ENCODE measurements at places on chromosomes 6 and 20. TPM values are rescaled to one million over a fixed set of nuclear protein-coding genes. Genes with fewer than 3 reads are reported as not detected.
A peak's percentile ranks its signal among the peaks of the same experiment; 100 is the strongest.

GGTLC1 gene
- polyA plus RNA-seq, result not detected

SNPH gene
- polyA plus RNA-seq, result not detected

- DNase-seq, result no peak
Observed at GRCh38 chr20:40651151-40651550, 37.9 kb downstream of the MAFB start.

SEMG1 gene
- not detected for polyA plus RNA-seq

DNA sequence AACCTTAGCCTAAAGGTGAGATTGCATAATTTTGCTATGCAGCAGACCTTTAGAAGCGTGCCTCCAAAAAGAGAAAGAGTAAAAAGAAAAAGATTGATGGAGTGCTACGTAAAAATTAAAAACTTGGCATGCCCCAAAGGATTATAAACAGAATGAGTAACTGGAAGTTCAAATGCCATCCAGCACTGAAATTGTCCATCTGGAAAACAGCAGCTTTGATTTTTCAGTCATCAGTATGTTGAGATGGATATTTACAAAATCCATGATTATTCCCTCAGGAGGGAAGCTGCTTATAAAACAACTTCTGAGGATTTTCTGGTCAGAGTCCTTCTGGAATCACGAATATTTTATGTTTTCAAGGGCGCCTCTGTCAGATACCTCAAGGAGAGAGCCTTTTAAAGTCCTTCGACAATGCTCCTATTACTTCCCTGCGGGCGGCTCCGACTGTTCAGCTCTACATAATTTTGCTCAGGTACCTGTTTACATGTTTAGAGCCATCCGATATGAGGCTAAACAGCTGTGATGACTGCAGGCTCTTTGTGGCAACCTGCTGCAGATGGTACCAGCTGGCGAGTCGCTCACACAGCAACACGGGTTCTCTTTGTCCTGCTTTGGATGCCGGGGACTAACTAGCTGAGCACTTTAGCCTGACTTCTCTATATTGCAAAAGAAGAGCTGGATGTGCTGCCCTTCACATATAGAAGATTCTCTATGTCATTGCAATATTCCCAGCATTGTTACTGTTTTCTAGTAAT, 83.3 kb downstream of the RCAN2 start:
- DNase-seq, result no peak

GRCh38 chr6:26358511-26358981, 6.5 kb upstream of the BTN3A2 start:
- DNase-seq, result no peak

TREM2 gene
- 1.1 TPM for polyA plus RNA-seq

DNA sequence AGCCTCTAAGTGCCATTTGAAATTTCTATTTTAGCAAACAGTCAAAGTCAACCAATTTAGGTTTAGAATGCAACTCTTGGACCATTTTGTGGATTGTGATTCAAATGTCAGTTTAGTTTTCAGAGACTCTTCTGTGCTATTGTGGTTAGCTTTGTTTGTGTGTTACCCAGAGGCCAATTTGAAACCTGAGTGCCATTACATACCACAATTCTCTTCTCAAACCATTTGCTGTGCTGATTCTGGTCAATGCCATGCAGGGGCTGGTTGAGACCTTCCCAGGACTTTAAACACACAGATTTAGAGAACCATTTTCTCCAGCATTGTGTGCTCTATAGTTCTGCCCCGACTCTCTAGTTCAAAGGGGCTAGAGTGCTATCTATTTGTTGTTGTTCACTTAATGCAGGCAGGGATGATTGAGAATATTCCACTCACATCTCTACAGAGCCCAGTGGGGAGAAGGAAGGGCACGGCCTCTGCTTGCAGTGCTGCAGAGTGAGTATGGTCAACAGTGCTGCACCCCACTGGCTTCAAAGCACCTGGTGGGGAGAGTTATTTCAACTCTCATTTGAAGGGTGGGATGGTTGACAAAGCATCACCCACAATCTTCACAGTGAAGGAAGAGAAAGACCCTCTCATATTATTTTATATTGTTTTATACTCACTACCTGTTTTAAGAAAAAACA, 738.2 kb downstream of the COL12A1 start:
- DNase-seq, result no peak

- DNase-seq, result no peak
Observed at GRCh38 chr6:168061269-168062210, 17.5 kb downstream of the FRMD1 start.

GRCh38 chr6:106244931-106245330, 80.6 kb downstream of the ATG5 start:
- DNase-seq, result no peak

GRCh38 chr6:72950114-72950860, 275.0 kb downstream of the KHDC1L start:
- DNase-seq, result no peak

DNA sequence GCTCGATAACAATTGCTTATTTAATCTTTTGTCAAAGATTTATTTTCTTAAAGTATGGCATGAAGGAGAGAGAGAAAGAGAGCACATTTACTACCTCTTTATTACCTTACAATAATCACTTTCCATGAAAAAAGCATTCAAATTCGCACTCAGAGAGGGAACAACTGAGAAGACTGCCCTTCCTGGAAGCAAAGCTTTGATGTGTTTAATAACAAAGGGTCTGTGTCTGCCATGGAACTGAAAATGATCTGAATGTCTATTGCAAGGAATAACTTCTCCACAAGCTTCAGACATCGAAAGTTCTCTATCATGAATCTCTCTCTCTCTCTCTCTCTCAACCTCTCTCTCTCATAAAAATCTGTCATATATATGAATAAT, 308.9 kb downstream of the HDGFL1 start:
- no peak for DNase-seq

GINS1 gene
- 0.06 TPM for polyA plus RNA-seq

DNA sequence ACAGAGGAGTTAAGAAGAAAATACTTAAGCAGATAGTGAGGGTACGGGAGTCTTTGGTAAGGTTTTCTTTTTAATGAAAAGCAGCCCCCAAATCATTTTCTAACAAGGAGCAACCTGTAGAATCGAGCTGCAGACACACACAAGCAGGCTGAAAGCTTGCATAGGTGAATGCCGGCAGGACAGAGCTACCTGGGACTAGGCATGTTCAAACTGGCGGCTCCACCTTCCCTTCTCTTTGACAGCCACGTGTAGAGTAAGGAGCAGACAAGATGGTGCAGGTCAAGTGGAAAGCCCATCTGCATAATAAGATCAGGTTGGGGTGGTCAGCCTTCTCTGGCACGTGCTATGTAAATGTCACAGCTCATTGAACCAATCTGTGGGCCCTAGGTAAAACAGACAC, 1292.4 kb downstream of the EPHA7 start:
- no peak for DNase-seq

GRCh38 chr6:143039548-143039947, 21.1 kb upstream of the AIG1 start:
- no peak for DNase-seq

DNA sequence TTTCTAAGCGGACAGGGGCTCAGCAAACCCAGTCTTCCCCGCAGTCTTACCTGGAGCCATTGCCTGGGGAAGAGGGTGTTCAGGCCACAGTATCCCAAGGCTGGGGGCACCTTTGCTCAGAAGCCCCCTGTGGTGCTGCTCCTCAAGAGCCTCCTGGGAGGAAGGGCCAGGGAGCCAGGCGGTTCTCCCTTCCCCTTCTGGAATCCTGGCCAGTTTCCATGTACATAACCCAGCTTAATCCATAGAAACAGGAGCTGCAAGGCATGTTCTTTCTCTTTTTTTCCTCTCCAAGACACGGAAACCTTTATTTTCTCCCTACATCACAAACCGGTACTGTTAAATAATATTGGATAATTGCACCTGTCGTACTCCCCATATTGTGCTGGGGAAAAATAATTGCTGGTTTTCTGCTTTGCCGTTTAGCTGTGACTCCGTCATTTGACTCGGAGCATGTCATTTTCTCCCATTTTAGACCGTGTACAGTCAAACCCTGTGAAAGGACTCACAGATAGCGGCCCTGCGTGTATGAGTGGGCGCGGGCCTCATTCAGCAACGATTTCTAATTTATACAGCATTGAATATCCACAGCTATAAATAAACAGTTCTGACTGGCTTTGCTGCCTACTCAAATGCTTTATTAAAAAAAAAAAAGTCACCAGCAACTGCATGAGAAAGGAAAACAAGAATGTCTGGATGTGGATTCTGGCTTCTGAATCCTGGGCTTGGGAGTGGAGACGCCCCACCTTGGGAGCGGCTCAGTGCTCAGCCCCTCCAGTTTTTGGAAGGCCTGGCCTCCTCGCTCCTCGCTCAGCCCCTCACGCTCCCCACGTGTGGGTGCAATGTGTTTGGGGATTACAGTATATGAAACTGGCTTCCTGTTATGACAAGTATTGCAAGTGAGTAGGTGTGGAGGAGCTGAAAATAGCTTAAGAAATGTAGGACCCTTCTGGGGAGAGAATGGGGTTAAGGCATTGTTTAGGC, 67.3 kb downstream of the ADTRP start:
- DNase-seq, result no peak

C20orf173 gene
- polyA plus RNA-seq, result not detected

DNA sequence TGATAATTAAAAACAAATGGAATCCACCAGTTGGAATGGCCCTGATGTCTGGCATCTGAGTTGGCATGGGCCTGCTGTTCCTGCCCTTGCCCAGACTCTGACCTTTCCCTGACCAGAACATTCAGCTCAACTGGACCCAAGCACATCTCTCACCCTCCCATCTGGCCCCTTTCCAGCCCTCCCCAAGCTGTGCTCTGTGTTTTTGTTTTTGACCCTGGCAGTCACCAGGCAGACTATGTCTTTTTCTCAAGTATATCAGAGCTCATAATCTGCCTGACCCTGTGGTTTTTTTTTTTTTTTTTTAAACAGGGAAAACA, 117.6 kb downstream of the TRDN start:
- no peak for DNase-seq

- peak; percentile 10 for DNase-seq
Observed at GRCh38 chr20:39338469-39339376, 376.6 kb downstream of the DHX35 start.

OLIG3 gene
- not detected for polyA plus RNA-seq

ESR1 gene
- 0.24 TPM for polyA plus RNA-seq

GRCh38 chr6:52994031-52994838, 849 bp downstream of the GSTA4 start:
- DNase-seq, result no peak

DNA sequence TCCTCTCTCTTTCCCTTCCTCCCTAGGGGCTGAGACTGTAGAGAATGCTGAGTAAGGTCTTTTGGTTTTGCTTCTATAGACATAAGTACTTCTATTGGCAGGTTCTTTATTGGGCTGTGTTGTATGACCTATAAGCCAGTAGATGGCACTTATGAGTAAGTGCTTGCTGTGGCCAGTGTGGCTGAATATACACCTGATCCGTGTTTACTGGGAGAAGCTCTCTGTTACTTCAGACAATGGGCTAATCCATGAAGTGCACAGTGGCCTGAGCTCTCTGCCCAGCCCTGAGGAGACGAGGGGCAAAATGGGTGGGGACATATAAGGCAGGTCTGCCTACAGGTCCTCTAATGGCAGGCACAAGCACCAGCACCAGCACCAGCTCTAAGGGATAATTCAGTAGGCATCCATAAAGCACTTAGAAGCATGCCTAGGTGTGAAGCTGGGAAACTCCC, 610.3 kb downstream of the RNF144B start:
- DNase-seq, result no peak

GRCh38 chr6:23826572-23826971, 299.4 kb upstream of the NRSN1 start:
- DNase-seq, result no peak

All from CD14-positive monocyte (primary cell).